Esophagus squamous epithelium (tissue), 5 donors: ENCODE measurements at places on chromosomes 5 and 9.

DNA sequence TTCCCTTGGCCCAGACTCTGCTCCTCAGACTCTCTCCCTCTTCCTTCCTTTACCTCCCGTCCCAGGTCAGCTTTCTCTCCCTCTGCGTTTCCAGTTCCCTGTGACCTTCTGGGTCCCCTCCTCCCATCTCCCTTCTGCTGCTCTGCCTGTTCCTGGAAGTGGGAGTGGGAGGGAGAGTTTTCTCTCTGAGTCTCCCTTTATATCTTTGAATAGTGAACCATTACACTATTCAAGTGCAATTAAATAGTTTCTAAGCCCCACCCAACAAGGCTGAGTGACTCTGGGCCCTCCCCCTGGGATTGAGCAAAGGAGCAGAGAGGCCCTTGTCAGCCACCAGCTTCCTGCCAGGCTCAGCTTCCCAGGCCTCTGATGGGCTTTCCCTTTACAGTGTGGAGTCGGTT is 34.8 kb downstream of the THBS4 start:
- DNase-seq, result no peak

- no peak for DNase-seq
These were observed 16.7 kb upstream of the DELE1 start for GRCh38 chr5:141906972-141907371.

DNA sequence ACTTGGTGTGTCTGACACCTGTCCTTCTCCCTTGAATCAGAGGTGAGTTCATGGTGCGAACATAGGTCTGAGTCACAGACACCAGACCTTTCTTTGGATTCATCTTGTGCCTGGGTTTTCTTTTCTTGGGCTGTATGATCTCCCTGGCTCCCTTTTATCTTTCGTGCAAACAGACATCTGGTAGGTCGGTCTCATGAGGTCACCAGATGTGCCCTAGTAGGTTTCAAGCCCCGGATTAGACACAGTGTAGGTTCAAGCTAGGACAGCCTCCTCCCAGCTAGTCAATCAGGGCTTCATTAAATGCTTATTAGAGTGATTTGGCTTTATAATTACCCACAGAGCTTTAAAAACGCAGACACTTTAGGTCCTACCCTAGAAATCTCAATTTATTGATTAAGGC is 106.0 kb upstream of the MYO10 start:
- DNase-seq, result no peak

GRCh38 chr5:132506094-132506692 is 15.6 kb upstream of the IRF1 start:
- DNase-seq, result no peak

DNA sequence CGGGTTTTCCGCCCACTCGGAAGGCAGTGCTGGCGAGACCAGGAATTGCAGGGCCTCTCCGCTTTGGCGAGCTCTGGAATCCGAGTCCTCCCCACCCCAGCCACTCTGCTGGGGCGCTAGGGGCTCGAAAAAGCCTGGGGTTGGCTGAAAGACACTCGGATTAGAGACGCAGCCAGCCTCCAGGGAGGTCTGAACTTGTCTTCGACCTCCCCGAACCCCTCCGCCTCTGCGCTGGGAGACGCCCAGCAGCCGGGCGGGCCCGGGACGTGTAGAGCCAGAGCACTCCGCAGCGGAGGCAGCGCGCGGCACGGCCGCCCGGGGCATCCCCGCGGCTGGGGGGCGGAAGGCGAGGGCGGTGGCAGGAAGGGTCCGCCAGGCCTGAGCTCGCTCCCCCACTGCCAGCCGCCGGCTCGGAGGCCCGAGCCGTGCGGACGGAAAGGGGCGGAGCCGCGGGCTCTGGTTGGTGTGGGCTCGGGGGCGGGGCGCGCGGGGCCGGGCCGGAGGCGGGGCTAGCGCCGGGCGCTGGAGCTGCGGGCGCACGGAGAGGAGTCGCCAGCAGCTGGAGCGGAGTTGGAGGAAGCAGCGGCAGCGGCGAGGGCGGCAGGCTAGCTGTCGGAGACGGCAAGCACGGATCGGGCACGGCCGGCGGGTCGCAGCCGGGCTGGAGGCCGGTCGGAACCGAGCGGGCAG is at the start of gene PIK3R1:
PIK3R1 (plus strand) TSS at position 549 of the 690 bp plus-strand sequence. CDS start 10,920 bp downstream, outside the sequence.
- DNase-seq, result peak; percentile 76

DNA sequence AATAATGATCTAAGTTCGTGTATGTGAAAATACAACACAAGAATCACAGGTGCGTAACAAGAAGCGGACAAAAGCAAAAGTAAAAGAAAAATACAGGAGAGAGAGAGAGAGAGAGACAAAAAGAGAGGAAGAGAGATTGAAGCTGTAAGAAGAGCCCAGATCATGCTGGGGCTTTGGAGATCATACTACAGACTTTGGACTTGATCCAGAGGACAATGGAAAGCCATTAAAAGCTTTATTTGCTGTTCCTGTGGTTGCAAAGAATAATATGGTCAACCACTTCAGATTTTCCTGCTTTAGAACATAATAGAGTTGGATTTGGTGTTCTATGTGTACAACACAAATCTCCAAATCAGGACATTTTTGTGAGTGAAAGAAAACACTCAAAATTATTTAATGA is 561.4 kb downstream of the CAAP1 start:
- no peak for DNase-seq

- no peak for DNase-seq
These were observed 11.7 kb downstream of the CDC14B start for GRCh38 chr9:96607971-96608370.

GRCh38 chr5:61275841-61276240 is 56.2 kb upstream of the ZSWIM6 start:
- DNase-seq, result no peak

DNA sequence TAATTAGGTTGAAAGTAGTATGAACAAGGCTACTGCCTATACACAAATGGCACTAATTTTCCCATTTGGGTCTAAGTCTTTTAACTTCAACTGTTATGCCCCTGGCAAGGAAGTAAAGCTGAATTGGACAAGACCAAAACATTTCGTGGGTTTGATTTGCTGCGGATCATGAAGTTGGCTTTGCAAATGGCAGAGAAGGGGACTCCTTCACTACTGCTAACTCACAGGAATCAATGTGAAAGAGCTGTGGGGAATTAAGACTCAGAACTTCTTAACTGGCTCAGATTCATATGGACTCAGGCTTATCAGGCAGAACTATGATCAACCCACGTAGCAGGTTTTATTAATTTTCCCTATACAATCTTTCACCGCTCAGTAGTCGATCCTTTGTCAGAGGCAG is 73.8 kb upstream of the IFNE start:
- no peak for DNase-seq

GRCh38 chr5:2188661-2189060 is 305.9 kb upstream of the IRX4 start:
- no peak for DNase-seq

DNA sequence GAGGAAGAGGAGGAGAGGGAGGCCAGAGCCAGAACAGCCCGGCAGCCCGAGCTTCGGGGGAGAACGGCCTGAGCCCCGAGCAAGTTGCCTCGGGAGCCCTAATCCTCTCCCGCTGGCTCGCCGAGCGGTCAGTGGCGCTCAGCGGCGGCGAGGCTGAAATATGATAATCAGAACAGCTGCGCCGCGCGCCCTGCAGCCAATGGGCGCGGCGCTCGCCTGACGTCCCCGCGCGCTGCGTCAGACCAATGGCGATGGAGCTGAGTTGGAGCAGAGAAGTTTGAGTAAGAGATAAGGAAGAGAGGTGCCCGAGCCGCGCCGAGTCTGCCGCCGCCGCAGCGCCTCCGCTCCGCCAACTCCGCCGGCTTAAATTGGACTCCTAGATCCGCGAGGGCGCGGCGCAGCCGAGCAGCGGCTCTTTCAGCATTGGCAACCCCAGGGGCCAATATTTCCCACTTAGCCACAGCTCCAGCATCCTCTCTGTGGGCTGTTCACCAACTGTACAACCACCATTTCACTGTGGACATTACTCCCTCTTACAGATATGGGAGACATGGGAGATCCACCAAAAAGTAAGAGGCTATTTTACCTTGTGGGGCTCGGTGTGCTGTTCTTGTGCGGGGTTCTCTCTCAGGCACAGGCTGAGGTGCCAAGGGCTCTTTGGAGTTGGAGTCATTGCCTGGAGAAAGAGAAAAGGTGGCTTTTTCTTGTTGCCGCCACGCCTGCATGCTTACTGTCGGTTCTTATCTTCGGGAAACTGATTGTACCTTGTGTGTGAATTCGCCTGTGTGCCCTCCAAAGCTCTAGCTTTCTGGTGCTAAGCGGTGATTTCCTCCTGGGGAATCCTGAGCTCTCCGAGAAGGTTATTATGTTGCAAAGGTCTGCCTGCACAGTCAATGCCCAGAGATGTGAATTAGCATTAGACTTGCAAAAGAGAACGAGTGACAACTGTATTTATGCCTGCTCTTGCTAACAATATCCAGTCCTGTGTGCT is at the start of gene ISL1:
ISL1 (plus strand) TSS at position 318 of the 991 bp plus-strand sequence; CDS start at position 542, 224 bp downstream.
- no peak for DNase-seq

GRCh38 chr5:88555674-88556073 is 287.0 kb upstream of the TMEM161B start:
- no peak for DNase-seq

DNA sequence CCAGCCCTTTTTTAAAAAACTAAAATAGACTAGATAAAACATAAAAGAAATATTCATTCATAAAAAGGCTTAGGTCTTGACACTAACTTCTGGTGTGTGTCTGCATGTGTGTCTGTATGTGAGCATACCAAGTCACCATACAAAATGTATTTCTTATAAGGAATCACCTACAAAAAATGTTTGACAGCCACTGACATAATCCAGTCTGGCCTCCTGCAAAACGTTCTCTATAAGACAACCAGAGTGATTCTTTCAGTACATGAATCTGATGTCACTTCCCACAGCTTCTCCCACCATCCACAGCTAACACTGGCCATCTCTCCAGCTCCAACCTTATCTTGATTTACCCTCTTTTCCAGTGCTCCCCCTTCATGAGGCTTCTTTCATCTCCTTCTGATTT is 192.3 kb downstream of the TLE1 start:
- no peak for DNase-seq

DNA sequence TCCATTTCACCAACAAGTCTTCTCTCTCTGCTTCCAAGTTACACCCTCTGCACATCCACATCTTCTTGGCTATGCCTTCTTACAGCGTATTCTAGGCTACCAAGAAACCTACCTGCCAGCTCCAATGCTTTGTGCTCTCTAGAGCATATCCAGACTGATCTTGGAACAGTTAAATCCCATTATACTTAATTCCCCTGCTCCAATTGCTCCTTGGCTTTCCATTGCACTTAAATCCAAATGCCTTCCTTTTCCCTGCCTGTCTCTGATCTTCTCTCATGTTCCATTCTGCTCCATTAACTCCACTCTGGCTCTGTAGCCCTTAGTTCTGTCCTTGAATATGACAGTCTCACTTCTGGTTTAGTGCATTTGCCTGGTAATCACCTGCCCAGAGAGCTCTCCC is 322.4 kb downstream of the LRRC70 start:
- no peak for DNase-seq

DNA sequence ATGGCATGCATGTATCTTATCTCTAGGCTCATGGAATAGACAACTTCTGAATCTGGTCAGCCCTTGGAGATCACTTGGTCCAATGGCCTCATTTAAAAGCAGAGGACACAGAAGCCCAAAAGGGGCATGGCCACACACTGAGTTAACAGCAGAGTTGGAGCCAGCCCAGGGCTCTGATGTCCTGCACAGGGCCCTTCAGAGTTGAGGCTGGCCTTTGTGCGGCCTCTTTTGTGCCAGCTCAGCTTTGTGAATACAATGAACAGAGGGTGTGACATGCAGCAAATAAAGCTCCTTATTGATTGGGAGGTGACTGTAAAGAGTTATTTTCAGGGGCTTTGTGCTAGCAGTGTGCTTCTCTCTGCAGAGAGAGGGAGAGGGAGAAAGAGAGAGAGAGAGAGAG is 150.1 kb upstream of the STK32A start:
- DNase-seq, result no peak

- DNase-seq, result no peak
These were observed 16.1 kb upstream of the MXD3 start for GRCh38 chr5:177327539-177328522.

DNA sequence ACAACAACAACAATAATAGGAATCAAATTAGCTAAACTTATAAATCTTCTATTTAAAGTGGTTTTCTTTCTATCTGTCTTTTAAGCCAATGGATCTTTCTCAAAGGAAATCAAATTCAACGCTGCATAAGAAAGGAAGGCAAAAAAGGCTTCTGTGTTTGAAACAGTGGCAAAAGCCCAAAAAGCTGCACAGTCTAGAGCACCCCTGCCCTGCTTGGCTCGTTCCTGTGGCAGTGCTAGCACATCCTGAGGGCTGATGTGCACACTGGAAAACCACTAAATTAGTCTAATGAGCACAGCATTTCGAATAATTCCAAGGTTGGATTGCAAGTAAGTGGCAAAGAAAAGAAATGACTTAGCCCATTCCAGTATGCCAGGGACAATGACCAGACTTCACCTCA is 80.7 kb downstream of the AP3B1 start:
- no peak for DNase-seq

- DNase-seq, result no peak
These were observed 2.8 kb downstream of the LCN15 start for GRCh38 chr9:136761545-136761981.

- no peak for DNase-seq
These were observed 3.4 kb downstream of the NOTCH1 start for GRCh38 chr9:136542241-136543040.

GRCh38 chr5:65299861-65300260 is 181.9 kb downstream of the ADAMTS6 start:
- DNase-seq, result no peak

DNA sequence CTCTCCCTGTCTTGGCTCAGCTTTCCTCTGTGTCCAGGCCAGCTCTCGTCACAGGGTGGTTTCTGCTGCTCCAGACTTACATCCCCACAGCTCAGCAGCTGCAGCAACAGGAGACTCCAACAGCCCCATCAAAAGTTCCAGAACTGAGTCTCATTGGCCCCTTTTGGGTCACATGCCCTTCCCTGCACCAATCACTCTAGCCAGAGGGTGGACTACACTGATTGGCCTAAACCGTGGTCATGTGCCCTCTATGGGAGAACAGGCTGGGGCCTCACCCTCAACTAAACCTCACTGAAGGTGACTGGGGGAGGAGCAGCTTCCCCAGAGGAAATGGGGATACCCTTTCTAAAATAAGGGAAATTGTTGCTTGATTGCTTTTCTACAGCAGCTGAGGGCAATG is 44.4 kb upstream of the CPLX2 start:
- DNase-seq, result no peak

GRCh38 chr9:127161081-127161624 is 38.7 kb upstream of the ANGPTL2 start:
- DNase-seq, result no peak

DNA sequence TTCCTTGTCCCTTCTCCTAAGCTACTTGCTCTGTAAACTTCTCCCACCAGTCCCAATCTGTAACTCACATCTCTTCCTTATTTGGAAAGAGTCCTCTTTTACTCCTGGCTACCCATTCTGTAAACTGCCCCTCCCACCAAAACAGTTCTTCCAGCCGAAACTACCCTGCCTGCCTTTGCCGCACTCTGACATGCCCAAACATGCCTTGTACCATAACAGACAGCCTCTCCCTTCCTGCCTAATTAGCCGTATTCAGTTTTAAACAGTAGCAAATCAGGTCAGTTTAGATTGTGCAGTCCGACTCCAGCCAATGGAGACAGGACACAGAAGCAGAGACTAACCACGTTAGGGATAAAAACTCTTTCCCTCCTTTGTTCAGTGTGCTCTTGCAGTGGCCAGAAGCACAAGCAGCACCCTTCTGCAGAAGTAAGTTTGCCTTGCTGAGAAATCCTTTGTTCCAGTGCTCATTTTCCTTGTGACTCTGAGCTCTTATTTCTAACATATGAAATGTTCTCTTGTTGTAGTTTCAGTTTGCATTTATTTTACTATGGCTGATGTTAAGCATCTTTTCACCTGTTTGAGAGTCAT is 5.4 kb upstream of the GLT6D1 start:
- no peak for DNase-seq
